ENCODE measurements at places on chromosomes 1 and 21. TPM values are rescaled to one million over a fixed set of nuclear protein-coding genes. Genes with fewer than 3 reads are reported as not detected.

The IBA57 gene
- 3.4 TPM for total RNA-seq

The B3GALT5 gene
- 1.5 TPM for total RNA-seq

The VANGL2 gene
- total RNA-seq = 11.0 TPM

The ZNF593OS gene
- total RNA-seq = not detected

The S100A10 gene
- total RNA-seq = 176 TPM

The LPAR3 gene
- total RNA-seq = 18.7 TPM

The CNKSR1 gene
- total RNA-seq = 21.9 TPM

The LCE1A gene
- total RNA-seq = not detected

The CCDC185 gene
- not detected for total RNA-seq

The TCHH gene
- 0.25 TPM for total RNA-seq

The PTGER3 gene
- 17.7 TPM for total RNA-seq

The RGL1 gene
- total RNA-seq = 23.1 TPM

- DNase-seq = no peak
Observed at GRCh38 chr1:117118137-117118536, 3.4 kb downstream of the TRIM45 start.

DNA sequence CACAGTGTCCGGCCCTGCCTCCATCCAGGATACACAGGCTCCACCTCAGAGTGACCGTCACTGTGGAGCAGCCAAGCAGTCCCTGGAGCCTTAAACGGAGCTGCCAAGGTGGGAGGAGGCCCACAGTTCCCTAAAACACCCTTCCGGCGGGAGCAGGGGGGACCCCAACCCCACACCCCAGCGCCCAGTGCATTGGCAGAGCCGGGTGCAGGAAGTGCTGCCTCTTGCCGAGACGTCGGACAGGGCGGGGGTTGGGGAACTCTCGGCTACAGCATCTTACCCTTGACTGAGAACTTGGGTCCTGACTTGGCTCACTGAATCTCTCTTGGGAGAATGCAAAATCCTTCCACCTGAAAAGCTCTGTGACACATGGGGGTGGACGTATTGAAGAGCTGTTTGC is 38.7 kb upstream of the TMEM51 start:
- DNase-seq = no peak

DNA sequence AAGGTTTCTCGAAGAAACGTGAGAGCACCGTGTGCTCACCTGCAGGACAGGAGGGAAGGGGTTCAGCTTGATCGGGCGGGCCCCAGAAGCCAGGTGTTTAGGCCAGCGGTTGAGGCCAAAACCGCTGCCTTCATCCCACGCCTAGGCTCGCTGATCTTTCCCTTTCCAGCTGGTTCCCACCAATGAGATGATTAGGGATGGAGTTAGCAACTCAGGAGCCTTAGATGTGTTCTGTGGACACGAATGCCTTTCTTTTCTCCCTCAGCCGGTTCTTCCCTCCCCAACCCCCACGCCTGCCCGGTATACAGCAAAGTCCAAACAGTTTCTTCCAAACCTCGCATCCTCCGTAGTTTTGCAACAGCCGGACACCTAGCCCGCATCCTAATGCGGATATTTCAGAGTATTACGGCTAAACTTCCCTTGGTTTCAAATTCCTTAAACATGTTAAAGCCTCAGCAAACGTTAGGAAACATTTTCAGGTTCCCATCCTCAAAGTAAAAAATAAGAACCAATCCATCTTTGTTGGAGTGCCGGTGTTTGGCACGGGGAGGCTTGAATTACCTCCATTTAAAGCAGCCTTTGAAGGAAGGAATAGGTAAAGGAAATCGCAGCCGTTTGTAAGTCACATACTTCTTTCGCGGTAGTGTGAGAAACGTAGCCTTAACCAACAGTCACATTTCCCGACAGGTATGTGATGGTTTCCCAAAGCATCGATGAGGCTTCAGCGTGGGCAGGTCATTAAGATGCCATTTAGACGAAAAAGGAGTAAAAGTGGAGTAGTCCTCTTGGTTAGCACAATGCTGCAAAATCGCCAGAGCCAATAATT is 1.1 kb downstream of the LRRC8C start:
- no peak for DNase-seq

DNA sequence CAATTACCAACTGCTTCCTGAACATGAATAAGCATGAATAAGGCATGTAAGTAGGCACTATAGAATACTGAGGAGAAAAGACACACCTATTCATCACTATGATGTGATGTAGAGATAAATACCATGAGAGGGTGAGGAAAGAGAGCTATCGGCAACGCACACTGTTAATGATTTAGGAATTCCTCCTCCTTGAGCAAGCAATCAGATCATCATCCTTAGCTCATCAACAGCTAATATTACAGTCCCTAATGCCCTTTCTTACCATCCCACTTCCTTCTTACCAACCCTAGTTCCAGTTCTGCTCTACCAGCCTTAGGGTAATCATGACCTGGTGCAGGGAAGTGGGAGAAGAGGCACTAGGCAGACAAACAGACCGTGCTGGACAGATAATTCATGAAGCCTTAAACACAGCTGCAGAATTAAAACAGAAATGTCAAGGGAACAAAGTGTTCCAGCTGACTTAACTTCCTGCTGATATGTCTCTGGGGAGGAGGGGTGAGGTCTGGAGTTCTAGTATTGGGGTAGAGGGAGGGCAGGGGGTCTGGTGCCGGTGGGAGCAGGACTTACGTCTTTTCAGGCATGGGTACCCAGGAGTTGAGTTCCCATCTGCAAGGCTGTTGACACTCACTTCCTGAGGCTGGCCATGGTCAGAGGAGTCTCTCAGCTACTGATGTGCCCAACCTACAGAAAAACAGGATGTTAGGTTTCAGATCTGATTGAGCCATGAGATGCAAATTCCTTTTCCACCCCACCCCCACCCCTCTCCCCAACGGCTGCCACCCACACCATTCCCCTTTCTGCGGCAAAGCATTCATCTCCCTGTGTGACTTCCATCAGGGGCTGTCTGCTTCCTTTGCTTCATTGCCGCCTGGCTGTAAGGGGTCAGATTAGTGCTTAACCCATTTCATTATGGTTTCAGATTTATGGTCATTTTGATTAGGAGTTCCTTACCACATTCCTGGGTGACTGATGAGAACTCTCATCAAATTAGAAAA is 12.6 kb upstream of the RCSD1 start:
- no peak for DNase-seq

DNA sequence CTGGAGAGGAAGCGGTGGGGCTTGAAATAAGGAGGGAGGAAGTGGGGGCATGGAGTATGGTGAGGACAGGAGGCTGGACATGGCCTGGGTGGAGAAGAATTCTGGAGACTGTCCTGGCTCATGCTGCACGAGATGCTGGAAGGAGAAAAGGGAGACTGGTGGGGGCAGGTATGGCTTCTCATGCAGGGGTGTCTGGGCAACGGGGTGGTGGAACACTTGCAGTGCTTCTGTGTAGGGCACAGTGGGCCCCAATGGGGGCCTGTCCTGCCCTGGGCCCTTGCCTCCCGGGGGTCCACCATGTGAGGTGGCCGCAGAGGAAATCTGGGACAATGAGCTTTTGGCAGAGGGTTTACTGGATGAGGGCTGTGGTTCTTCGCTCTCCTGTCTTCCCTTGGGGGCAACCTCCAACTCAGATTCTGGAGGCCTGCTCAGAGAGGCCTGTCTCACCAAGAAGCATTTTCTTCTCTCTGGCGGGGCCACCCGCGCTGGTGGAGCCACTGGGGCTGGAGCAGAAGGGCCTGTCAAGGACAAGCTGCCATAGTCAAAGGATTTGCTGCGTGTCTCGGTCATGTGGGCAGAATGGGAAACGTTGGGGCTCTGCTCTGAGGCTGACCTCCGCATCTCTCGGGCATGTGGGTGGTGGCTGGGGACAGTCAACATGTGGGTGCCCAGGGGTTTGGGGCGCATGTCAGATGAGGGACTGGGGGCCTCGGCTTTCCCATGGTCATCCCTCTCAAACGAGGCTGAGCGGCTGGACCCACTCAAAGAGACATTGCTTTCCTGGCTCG is 96.9 kb upstream of the EDN2 start:
- peak; percentile 89 for DNase-seq

GRCh38 chr1:172117800-172118199 is 276.5 kb downstream of the DNM3 start:
- DNase-seq = no peak

GRCh38 chr1:54551891-54552290 is 3.9 kb downstream of the ACOT11 start:
- DNase-seq = no peak

DNA sequence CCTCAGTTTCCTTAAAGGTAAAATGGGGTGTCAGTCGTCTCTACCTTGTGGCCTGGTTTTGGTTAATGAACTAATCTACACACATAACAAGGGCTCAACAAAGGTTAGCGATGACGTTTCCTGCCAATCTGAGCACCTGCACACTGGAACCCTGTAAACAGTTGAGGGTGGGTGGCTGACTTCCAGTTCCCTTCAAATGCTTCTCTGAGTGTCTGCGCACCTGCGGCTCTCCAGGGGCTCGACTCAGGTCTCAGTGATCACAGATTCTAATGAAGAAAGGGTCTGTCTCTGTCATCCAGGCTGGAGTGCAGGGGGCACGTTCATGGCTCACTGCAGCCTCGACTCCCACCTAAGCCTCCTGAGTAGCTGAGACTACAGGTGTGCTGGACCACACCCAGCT is 3.3 kb upstream of the AGPAT3 start:
- DNase-seq = no peak

DNA sequence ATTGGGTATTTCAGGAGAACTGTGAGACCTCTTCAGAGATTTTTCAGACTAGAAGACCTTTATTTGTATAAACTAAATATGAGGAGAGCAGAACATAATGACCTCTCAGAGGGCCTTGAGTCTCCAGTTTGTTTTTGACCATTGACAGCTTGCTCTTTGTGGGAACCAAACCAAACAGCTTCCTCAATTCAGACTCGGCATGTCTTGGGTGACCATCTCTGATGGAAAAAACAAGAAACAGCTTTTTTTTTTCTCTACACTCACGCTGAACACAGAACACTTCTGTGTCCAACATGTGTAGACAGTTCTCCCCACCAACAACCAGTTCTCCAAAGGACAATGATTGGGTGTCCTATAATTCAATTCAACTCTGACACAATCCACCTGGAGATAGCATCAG is 11.5 kb downstream of the ATP1A4 start:
- no peak for DNase-seq

- DNase-seq = no peak
Observed at GRCh38 chr21:29777160-29777559, 162.6 kb downstream of the GRIK1 start.

DNA sequence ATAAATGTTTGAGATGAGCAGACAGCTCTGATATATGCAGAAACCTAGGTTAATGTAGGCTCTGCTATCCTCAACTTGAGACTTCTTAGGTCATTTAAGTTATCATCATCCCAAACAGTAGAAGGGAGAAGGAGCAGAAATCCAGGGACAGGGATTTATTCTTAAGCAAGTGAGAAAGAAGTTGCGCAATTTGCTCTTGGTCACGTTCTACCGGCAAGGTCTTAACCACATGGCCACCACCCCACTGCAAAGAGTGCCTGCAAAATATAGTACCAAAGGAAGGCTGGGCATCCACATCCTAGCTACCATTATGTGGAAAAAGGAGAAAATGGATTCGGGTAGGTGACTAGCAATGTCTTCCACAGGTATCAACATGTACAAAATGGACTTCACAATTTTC is 25.2 kb downstream of the CRNN start:
- DNase-seq = no peak

- DNase-seq = no peak
Observed at GRCh38 chr21:45330075-45330781, 42.5 kb upstream of the POFUT2 start.

DNA sequence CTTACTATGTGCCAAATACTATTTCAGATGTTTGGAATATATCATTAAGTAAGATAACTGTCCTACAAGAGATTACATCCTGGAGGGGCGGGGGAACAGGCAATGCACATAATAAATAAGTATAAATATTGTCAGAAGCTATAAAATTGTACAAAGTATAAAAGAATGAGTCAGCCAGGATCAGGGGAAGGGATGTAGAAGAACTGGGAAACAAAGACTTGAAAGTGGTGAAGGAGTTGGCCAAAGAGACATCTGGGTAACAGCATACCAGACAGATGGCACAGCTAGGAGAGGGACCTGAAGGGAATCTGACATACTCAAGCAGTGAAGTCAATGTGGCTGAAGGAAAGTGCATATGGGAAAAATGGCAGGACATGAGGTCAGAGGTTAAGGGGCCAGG is 53.9 kb downstream of the CYYR1 start:
- DNase-seq = no peak

DNA sequence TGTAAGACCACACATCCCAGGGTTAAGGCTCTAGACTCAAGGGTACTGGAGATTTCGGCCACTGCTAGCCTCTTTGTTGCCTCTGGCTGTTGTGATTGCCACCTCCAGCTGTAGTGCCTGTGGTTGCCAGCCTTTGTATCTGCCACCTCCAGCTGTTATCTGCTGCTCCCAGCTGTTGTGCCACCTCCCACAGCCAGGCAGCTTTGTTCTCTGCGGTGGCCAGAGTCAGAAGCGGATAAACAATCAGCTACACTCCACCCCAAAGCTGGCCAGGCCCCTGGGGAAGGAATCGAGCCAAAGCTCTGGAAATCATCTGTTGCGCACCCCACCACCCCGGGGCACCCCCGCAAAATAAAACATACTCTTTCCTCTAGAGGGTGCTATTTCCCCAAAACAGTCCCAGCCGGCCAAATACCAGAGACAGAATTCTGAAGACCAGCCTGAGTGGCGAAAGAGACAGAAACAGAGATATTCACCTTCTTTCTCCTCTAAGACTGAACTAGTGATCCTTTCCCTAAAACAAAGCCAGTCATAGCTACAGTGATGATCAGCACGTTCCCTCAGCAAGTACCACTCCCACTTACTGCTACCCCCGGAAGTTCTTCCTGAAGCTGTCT is 14.8 kb upstream of the PIGM start:
- DNase-seq = no peak

GRCh38 chr1:14262637-14263036 is 335.8 kb upstream of the KAZN start:
- no peak for DNase-seq

DNA sequence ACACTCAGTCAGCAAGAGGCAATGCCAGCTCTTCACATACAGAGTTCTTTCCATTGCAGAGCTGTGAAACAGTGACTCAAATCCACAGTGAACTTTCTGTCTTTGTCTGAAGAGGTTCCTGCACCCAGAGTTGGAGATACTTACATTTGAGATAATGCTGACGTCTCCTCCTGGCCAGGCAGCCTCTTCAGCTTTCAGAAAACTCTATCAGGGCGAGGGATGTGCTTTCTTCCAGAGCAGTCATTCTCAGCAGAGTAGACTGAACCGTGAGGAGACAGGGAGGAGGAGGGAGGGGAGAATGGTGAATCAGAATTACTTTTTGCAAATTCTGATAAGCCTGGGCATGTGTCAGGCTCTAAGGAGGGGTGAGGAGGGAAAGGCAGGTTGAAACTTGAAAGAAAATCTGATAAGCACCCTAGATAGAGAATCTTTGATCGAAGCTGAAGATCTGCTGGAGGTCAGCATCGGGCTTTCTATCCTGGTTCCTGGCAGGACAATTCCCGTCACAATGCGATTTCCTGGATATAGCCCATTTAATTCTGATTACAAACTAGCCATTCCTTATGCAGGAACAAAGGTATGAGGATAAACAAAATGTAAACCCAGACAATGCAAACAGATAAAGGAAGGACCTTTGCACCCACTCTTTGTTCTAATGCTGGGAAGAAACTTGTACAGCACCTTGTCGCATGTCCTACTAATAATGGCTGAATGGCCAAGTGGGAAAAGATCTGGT is 18.9 kb upstream of the NID1 start:
- no peak for DNase-seq

- no peak for DNase-seq
Observed at GRCh38 chr1:119489201-119489600, 17.8 kb upstream of the HSD3B1 start.

GRCh38 chr1:156760092-156760795 is 7.1 kb upstream of the PRCC start:
- DNase-seq = no peak

- no peak for DNase-seq
Observed at GRCh38 chr1:61085206-61085982, 3.0 kb downstream of the NFIA start.

GRCh38 chr1:184443201-184443600 is 56.4 kb downstream of the C1orf21 start:
- no peak for DNase-seq
